ENCODE measurements at places on chromosomes 1 and 21.
A peak's percentile ranks its signal among the peaks of the same experiment; 100 is the strongest.

DNA sequence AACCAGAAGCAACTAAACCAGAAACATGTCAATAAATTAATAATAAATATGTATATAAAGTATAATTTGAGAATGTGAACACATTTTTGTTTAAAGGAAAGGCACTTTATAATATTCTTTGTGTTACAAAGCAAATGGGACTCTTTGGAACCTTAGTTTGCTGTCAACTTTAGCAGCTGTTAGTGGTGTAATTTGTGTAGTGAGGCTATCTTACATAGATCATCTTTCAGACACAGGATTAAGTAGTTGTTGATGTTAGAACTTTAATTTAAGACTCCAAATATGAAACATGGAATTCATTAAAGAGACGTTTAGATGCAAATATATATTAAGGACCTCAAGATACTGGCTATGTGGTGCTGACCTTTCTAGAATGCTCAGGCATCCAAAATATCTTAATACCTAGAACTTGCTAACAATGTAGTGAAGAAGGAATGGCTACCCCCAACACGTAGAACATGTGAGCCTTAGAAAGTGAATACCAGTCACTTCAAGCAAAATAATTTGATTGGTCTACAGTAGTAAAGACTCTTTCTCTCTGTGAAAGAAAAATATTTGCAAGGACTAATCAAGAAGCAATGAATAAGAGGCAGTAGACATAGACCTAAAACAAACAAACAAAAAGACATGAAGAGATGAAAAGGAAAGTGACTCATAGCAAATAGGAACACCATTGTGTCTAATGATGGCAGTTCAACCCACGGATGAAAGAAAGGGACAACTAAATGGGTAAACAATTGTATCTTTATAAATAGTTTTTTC, 811.4 kb downstream of the USP25 start:
- DNase-seq: no peak

DNA sequence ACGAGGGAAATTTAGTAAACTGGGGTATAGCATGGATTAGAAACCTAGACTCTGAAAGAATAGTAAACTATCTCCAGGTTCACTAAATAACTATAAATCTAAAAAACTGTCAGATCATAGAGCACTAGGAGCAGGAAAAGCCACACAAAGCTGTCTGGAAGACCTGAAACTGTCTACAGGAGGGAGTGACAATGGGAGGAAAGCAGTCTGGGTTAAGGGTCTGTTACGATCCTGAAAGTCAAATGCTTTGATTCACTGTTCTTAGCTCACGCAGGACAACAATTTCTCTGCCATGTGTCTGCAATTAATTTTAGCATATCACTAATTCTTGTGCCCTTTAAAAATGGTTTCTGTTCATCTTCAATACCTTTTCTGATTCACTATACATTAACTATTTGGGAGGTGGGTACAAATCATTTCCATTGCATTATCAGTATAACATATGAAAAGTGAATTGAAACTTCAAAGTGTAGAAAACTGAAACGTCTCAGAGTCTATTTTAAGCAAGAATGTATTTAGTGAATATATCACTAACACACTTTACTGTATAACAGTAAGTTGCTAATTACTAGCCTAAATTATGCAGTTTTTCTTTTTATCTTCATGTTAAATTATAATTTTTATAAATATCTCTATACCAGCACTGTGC, 18.4 kb downstream of the CEP170 start:
- no peak for DNase-seq

GRCh38 chr1:236530959-236531358, 7.2 kb downstream of the LGALS8 start:
- DNase-seq: no peak

GRCh38 chr21:39971956-39972355, 104.7 kb downstream of the PCP4 start:
- peak; percentile 0 for DNase-seq

DNA sequence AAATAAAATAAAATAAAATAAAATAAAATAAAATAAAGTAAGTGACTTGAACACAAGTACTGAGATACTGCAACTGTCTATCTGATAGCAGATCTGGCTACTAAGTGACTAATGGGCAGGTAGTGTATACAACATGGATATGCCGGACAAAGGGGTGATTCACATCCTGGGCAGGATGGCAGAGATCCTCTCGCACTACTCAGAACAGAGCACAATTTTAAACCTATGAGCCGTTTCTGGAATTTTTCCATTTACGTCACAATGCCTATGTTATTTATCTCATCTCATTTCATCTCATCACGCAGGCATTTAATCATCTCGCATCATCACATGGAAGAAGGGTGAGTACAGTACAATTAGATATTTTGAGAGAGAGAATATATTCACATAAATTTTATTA, 233.3 kb upstream of the COA6 start:
- peak; percentile 13 for DNase-seq
